NCI-H748 treated with DMSO at 0.1 percent for 48 hours (cell line): ENCODE measurements at places on chromosomes 3 and 15.

DNA sequence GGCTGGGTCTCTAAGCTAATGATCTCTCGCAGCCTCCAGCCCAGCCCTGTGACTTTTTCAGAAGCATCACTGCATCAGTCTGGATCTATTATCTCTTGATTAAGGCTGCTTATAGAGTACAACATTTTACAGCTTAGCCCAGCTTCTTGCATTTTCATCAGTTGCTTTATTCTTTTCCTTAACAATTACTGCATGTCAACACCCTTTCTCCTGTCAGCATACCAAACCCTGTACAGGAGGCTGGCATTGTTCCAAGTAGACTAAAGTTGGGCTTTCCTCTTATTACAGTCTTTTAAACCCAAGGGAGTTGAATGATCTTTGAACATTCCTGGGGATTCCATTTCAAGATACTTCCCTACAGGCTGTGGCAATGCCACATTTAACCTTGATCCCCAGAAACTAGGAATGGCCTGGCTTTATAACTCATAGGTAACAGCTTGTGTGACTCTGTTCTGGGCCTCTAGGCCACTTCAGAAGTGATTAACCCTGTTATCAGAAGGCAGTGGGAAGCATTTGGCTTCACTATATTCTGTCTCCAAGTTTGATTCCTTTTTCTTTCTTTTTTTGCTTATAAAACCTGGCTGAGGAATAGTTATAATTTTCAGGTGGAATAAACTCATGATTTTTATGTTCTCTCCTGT is 182.9 kb downstream of the KCNMB2 start:
- no peak for DNase-seq

- DNase-seq: no peak
These were observed 1.5 kb downstream of the UQCC5 start for GRCh38 chr3:52537726-52538421.

DNA sequence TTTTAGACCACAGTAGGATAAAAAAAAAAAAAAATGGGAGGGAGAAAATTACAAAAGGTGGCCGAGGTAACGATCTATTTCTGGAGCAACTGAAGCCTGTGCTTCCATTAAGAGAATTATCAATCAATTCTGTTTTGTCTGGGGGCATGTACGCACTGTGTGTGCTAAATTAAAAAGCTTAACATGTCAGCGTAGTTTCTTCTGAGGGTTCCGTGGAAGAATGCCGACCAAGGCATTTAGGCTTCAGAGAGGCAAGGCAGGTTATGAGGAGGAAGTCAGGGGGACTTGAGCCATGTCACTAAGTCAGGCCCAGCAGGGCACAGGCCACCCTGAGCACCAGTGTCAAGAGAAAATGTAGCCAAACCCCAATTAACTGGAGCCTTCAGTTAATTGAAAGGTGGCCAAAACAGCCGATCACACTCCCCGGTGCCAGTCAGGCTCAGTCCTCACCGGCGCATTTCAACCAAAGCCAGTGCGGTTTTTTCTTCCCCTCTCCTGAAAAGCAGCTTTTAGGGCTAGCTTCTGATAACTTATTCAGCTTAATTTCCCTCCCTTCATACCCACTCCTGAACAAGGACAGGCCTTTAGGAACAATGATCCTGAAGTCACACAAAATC is 113.9 kb downstream of the MEGF11 start:
- no peak for DNase-seq

GRCh38 chr15:84666373-84666772 is 8.4 kb upstream of the NMB start:
- DNase-seq: no peak

DNA sequence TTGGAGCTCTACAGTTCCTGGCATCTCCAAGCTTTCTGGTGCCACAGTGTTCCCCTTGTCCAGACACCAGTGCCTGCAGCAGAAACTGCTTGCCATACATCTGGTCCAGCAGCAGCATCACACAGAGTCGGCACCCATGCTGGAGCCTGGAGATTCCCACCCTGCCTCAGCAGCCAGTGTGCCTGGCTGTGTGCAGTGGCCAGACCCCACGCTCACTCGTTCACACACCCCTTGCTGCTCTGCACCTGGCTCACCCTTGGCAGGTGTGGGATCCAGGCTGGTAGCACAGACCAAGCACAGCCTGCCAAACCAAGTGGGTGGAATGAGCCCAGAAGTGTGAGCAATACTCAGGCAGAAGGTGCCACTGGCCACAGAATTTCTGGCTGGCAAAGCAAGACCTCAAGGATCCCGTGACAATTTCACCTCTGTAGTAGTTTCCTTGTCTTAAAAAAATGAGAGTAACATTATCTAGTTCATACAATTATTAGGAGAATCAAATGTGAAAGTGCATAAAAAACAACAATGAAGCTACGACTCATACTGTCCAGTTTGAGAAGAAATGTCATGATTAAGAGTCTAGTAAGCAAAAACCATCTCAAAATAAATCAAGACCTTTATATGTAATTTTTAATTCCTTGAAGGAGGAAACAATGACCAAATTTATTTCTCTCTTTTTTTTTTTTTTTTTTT is 22.9 kb upstream of the ZBED2 start:
- no peak for DNase-seq

DNA sequence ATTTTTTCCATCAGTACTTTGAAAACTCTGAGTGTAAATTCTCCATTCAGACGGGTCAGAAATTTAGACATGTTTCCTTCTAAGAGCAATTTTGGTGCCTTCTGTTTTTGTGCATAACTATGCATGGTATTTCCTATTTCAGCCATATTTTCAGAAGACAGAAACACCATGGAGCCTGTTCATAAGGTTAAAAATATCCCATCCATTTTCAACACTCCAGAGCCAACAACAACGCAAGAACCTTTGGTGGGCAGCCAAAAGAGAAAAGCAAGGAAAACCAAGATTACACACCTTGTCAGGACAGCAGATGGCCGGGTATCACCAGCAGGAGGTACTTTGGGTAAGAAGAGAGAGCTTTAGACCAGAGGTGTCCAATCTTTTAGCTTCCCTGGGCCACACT is 275.6 kb downstream of the BBX start:
- no peak for DNase-seq

DNA sequence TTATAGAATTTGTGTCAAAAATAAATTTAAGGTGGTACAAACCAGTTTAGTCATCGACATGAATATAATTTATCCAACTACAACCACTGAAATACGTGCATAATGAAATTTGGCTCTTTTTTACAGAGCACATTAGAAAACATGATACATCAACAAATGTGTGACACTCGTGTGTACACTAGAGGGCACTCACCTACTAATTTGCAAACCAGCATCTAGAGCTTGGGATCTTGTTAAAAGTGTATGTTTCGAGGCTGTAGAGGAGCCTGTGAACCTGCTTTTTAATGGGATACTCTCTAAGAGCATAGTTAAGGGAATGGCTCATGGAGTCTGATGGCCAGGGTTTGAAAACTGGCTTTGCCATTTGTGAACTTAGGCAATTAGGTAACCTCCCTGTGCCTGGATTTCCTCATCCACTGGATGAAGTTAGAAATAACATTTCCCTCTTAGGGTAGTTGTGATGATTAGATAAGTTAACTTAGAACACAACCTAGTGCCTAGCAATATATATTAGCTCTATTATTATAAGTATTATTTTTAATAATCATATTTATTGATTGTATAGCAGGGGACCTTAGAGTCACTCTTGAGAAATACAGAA is 8.8 kb upstream of the CPOX start:
- DNase-seq: no peak

- DNase-seq: no peak
These were observed 11.7 kb downstream of the SUCLG2 start for GRCh38 chr3:67642734-67643133.

- DNase-seq: no peak
These were observed 224.3 kb downstream of the SNRPN start for GRCh38 chr15:25178835-25179672.

DNA sequence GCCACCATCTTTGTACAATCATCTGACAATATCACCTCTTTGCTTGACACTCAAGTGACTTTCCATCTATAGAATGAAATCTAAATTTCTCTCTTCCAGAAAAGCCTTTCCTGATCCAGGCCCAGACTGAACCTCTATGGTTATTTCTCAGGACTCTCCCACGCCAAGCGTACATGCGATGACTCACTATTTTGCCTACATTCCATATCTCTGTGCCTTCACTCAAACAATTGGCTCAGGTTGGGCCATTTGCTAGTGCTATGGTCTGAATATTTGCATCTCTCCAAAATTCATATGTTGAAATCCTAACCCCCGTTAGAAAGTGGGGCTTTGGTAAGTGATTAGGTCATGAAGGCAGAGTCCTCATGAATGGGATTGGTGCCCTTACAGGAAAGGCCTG is 43.9 kb downstream of the ST3GAL6 start:
- no peak for DNase-seq

DNA sequence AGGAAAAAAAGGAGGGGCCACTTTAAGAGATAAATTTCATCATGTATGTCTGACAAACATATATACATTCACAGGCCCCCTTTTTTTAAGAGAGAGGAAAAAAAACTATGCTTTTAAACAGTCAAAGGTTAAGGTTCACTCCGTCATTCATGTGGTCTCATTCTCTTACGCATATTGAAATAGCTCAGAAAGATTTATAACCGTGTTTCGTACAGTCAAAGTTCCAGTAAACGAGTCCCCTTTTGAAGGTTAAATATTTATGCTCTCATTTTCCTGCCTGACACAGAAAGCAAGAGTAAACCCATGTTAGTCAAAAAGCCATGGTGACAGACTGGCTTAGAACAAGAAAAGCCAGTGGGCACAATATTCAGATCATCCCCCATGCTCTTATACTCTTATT is 248.0 kb upstream of the ARRDC4 start:
- no peak for DNase-seq

- no peak for DNase-seq
These were observed 44.9 kb upstream of the CHRM5 start for GRCh38 chr15:33923446-33923845.

GRCh38 chr3:56302417-56302816 is 165.8 kb downstream of the ERC2 start:
- DNase-seq: no peak

DNA sequence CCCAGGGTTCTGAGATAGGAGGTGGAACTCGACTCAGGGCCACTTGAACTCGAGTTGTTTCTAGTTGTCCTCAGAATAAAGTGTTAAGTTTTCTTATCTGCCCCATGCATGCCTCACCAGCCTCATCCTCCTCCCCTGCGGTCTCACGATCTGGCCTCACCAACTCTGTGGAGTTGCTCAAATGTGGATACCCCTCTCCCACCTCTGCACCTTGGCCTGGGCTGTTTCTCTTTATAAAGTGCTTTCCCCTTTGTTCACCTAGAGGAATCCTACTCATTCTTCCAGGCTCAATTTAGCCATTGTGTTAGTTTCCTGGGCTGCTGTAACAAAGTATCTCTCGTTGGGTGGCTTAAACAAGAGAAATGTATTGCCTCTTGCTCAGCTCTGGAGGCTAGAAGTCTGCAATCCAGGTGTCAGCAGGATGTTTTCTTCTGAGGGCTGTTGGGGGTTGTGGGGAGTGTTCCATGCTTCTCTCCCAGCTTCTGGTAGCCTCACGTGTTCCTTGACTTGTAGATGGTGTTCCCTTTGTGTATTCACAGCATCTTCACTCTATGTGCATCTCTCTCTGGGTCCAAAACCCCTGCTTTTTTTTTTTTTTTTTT is 100.7 kb downstream of the MEX3B start:
- no peak for DNase-seq

DNA sequence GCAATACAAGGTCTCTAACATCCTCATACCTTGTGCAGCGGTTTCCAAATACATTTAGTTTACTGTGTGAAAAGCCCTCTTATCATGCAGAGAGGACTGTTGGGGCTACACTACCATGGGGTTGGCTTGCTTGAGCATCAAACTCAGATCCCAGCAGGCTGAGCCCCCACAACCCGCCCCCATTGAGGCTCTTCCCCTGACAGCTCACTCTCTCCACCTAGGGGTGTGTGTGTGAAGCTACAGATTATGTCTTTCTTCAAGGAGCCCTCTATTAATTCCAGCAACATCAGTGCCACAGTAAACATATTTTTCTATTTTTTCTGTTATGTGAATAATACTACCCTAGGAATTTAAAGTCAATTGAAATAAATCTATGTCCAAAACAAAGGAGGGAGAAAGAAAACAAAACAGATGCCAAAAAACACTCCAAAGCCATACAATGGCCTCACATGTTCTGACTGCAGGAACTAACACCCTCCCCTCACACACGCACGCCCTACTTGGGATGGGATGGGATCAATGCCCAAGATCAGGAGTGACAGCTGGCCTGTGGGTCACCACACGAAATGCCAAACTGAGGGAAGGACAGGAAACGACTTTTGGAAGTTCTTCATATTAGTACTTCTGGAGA is 14.7 kb downstream of the TM4SF4 start:
- DNase-seq: no peak

GRCh38 chr3:175489406-175489805 is 630.3 kb downstream of the NAALADL2 start:
- DNase-seq: no peak

DNA sequence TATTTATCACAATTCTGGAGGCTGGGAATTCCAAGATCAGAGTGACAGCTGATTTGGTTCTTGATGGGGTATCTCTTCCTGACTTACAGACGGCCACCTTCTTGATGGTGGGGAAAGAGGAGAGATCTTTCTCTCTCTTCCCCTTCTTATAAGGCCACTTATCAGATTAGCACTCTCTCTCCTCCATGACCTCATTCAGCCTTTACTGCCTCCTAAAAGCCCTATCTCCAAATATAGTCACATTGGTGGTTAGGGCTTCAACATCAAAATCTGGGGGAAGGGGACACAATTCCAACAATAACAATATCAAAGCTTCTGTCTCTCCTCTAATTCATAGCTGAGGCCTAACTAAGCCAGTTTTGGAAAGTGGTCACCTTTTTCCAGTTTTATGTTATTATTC is 91.7 kb upstream of the MBNL1 start:
- no peak for DNase-seq

- DNase-seq: no peak
These were observed 53.3 kb upstream of the TBC1D5 start for GRCh38 chr3:17795711-17796110.

DNA sequence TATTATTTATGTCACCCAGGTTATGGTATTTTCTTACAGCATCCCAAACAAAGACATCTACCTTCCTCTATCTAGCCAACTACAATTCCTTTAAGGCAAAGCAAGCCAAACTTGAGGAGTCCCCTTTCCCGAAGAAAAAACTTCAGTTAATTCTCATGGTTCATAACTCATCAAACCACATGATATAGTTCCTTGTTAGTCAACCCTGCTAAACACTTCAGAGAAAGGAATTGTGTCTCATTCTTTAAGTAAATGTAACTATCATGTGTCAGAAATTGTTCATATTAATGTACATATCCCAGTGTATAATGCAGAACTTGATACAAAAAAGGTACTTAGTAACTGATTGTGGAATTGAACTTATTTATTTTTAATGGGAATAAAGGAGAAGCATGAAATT is 44.4 kb downstream of the ST3GAL6 start:
- DNase-seq: no peak

GRCh38 chr3:170893895-170894294 is 14.5 kb downstream of the EIF5A2 start:
- no peak for DNase-seq

- no peak for DNase-seq
These were observed 677.4 kb downstream of the PDCD6IP start for GRCh38 chr3:34475851-34476250.

- DNase-seq: no peak
These were observed 412.7 kb downstream of the ERC2 start for GRCh38 chr3:56055546-56055945.

- peak; percentile 8 for DNase-seq
These were observed 214.1 kb downstream of the NECTIN3 start for GRCh38 chr3:111285694-111286093.

GRCh38 chr15:34799149-34800101 is 4.1 kb upstream of the ACTC1 start:
- no peak for DNase-seq
